ENCODE measurements at places on chromosomes 1 and 21.
A peak's percentile ranks its signal among the peaks of the same experiment; 100 is the strongest.

DNA sequence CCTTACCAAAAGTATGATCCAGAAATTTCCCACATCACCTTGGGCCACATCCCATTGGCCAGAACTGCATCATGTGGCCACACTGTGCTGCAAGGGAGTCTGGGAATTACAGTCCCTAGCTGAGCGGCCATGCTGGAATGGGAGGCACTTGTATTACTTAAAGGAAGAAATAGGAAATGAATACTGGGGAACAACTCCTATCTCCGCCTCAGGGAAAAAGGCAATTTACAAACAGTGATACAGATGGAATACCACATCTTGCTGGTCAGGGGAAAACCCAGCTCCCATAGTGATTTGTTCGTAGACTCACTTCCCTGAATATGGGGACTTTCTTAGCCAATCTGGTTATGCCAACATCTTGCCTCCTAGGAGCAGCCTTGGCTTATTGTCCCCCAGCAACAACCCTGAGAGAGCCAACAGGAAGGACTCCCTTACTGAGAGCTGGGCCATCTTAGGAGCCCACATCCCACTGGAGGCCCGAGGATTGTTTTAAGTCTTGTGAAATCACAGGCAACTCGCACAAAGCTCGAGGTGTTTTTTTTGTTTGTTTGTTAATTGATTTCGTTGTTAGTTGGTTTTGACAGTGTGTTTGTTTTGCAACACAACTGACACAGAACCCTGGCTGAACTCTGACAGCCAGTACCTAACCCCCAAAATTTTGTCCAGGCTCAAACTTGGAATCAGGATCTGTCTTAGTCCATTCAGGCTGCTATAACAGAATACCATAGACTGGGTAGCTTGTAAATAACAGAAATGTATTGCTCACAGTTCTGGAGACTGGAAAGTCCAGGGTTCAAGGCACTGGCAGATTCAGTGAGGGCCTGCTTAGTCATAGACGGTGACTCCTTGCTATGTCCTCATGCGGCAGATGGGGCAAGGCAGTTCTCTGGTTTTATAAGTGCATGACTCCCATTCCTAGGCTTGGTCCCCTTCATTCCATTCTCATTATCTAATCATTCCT, 14.9 kb downstream of the CDA start:
- DNase-seq = no peak

- no peak for DNase-seq
These were observed 469.8 kb upstream of the OLFM3 start for GRCh38 chr1:102466487-102466886.

DNA sequence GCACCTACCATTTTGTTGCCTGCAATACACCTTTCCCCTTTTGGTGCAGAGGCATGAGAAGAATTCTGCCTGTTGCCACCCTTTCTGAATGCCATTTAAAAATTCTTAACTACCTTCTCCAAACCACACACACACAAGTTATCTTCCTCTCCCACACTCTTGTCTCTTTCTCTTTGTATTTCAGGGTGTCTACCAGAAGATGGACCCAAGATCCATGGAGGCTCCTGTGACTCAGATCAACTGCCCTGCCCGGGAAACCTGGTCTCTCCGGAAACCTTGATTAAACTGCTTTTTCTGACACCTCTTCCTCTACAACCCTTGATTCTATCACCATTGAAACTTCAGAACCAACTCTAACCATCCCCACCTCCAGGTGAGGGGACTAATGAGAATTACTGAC, 2.4 kb upstream of the TARS2 start:
- no peak for DNase-seq

GRCh38 chr1:36084497-36085115, 712 bp downstream of the TEKT2 start:
- DNase-seq = no peak

DNA sequence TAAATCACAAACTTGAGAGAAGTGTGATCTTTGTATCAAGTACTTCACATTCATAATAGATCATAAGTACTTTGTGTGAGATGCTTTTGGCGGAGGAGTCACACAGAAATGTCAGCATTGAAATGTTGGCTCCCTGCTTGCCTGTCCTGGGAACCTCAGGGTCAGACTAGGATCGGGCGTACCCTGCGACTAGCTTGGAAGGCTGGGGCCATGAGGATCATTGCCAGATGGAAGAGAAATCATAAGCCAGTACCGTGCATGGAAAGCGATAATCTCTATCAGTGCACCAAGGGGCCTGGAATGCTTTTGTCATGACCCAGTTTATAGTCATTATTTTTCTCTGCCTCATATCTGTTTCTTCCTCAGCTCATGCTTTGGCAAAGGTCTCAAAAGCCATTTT, 35.5 kb downstream of the MTR start:
- no peak for DNase-seq

GRCh38 chr1:213070406-213070805, 19.4 kb downstream of the RPS6KC1 start:
- no peak for DNase-seq

- DNase-seq = no peak
These were observed 57.9 kb downstream of the RABGAP1L start for GRCh38 chr1:174217248-174217647.

- no peak for DNase-seq
These were observed 573.8 kb upstream of the NR5A2 start for GRCh38 chr1:199453723-199454122.

DNA sequence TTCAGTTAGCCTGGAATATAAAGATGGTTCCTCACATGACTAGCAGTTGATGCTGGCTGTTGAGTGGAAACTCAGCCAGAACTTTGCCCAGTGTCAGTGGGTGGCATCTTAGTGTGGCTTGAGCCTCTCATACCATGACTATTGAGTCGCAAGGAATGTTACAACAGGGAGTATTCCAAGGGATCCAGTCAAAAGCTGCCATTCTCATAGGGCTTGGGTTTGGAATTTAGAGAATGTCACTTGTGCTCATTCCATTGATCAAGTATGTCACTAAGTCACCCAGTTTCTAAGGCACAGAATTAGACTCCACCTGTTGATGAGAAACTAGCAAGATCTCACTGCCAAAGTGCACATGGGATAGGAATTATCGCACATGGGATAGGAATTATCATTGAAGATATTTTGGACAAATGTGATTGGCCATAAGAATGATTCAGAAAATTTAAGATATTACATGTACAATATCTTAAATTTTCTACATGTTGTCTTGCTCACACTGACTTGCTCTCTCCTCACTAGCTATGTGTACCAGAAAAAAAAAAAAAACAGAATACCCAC, 1290.7 kb upstream of the ADGRL2 start:
- no peak for DNase-seq

DNA sequence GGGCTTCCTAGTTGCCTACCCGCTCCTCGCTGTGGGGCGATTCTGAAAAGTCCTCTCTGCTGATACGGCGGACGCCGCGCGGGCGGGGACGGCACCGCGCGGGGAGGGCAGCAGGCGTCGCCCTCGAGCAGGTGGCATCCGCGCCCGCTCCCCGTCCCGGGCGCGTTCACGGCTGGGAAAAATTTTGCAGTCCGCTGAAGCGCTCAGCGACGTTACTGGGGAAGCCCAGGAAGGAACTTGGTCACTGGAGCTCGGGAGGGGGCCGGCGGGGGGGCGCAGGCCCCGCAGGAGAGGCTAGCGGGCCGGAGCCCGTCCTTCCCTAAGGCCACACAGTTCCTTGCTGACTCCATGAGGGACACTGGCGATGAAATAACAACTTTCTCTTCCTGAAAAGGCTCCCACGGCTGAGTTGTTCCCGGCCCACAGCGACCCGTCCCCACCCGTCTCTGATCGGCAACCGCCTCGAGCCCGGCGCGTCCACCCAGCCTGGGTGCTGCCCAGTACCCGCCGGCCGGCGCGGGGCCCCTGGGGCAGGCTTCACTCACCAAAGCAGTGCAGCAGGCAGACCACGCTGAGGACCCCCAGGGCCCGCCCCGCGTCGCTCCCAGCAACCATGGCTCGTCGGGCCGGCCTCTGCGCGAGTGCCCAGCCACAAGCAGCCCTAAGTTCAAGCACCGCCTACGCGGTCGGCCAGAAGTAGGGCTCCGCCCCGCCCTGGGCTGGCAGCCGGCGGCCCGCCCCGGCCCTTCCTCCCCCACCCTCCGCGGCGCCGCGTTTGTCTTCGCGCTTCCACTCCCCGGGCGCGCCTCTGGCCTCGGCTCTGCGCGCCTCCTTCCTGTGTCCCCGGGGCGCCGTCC, at the start of gene CD58:
TSS of gene CD58 (minus strand) at position 669 of the 857 bp plus-strand sequence. CDS start at position 615, 54 bp downstream.
- DNase-seq = peak; percentile 86

DNA sequence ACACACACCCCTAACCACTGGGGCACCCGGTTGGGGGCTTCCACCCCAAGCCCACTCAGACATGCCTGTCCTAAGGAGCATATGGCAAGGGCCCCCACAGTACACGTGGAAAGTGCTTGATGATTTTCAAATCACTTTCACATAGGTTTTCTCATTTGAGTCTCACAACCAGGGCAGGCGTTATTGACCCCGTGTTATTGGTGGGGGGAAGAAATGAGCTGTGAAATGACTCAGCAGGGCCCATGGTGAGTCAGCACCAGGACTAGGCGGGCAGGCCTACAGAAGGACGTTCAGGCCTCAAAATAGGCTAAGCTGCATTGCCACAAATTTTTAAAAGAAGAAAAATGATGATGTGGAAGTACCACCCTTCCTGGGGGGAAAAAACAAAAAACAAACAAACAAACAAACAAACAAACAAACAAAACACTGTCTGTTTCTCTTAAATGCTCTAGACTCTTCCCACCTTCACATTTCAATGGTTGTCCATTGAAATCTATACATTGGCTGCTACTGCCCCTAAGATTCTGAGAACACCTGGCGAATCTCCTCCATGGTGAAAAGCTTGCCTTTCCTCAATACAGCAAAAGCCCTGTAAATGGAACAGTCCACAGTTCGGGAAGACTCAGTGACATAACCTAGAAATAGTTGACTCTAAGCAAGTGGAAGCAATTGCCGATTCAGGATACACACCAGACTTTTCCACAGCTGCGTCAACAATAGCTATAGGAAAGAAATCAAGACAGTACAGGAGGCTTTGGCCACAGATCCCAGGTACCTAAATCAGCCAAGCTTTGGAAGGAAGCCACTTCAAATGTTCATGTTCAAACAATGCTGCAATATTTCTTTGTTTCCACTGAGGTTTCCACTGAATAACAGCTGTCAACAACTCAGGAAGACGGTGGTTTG, 234.7 kb downstream of the TOMM20 start:
- DNase-seq = no peak

GRCh38 chr21:27515676-27516075, 548.8 kb upstream of the ADAMTS5 start:
- no peak for DNase-seq

DNA sequence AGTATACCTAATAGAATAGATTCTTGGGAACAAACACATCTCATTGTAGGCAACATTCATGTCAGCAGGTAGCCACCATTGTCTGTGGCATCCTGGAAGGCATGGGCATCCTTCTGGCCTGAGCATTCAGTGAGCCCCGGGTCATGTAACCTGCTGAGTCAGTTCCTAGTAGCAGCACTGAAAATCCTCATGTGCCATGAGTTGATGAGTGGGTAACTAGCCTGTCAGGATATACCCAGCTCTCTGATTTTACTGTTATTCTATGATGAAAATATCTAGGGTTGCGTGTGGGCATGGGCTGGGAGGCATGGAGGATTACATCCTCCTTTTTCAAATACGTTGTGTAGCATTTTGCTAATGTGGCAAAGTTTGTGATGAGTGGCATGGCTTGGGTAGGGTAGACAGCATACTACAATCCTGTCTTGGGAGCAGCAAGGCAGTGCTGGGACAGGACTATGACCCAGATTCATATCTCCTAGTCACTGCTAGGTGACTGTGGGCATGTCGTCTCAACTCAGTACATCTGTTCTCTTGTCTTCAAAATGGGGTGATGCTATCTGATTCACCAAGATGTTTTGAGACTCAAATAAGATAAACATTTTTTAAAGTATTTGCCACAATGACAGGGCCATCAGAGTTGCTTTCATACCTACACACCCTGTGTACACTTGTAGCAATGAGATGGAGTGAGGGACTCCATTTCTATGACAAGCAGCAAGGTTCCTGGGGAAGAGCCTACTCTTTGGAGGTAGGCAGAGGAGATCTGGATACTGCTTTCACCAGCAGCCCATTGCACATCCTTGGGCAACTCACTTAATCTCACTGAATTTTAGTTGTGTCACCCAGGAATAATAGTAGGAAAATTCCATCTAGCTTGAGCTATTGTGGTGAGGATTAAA, 62.5 kb downstream of the CD58 start:
- DNase-seq = no peak

- DNase-seq = no peak
These were observed 23.7 kb downstream of the VANGL1 start for GRCh38 chr1:115665319-115666096.

- DNase-seq = no peak
These were observed 1.5 kb downstream of the RABGGTB start for GRCh38 chr1:75787524-75787923.

- DNase-seq = peak; percentile 77
These were observed 1.4 kb upstream of the C1QC start for GRCh38 chr1:22641906-22642636.

DNA sequence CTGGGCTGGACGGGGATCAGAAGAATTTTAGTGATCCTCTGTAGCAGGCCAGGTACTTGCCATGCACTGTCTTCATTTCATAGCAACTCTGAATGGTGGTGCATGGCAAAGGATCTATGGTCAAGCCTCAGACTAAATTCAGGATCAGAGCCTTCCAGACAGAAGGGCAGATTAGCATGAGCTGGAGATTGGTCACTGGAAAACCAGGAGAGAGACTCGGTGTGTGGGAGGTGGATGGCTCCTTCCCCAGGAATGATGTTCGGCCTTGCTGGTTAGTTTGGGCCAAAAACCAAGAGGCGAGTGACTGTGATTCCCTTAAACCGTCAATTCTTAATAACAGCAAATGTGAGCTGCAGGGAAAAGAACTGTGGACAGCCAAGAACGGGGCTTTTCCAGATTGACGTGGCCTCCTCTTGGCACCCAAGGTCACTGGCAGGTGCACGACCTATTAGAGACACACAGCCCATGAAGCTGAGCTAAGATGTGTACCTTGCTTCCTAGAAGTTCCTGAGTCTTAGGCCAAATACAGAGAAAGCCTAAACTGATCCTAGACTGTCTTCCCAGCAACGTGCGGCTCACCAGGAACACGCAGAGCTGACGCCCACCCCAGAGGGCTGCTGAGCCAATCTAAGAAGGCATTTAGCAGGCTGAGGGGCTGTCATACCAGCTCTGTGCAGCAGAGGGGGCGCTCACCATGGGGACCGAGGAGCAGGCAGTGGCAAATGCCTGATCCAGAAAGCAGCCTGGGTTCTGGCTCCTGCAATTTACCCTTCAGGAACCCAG, 18.5 kb downstream of the ALDH4A1 start:
- DNase-seq = peak; percentile 75

GRCh38 chr1:207002724-207003146, 29.8 kb downstream of the C1orf116 start:
- no peak for DNase-seq

DNA sequence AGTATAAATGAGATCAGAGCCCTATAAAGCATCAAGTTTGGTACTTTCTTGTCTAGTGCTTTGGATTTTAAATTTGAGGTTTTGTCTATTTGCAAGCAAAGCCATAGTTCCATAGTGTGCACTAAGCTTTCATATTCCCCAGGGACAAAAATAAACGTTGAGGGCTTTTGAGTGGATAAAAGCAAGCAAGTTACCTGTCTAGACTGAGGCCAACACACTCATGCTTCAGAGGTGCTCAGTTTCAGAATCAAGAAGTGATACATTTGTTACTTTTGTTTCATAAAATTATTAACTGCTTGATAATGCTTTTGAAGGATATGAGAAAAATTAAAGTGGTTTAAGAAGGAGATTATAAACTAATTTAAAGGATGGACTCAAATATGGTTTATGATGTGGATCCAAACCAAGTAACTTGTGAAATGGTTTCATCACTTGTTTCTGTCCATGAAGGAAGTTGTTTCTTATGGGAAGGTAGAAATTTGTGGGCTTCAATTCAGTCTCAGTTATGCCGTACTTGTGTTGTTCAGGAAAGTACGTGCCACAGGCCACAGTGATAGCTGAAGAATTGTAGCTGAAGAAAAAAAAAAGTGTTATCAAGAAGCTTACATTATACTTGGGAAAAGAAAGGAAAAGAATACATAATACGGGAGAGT, 71.2 kb downstream of the CHRM3 start:
- no peak for DNase-seq
